ENCODE measurements at places on chromosomes 3 and 15. TPM values are rescaled to one million over a fixed set of nuclear protein-coding genes. Genes with fewer than 3 reads are reported as not detected.

- DNase-seq = no peak
Observed at GRCh38 chr15:43877371-43877770, 50.6 kb downstream of the WDR76 start.

DUOXA2 gene
- not detected for total RNA-seq

- DNase-seq = no peak
Observed at GRCh38 chr3:118468801-118469200, 565.8 kb downstream of the IGSF11 start.

DNA sequence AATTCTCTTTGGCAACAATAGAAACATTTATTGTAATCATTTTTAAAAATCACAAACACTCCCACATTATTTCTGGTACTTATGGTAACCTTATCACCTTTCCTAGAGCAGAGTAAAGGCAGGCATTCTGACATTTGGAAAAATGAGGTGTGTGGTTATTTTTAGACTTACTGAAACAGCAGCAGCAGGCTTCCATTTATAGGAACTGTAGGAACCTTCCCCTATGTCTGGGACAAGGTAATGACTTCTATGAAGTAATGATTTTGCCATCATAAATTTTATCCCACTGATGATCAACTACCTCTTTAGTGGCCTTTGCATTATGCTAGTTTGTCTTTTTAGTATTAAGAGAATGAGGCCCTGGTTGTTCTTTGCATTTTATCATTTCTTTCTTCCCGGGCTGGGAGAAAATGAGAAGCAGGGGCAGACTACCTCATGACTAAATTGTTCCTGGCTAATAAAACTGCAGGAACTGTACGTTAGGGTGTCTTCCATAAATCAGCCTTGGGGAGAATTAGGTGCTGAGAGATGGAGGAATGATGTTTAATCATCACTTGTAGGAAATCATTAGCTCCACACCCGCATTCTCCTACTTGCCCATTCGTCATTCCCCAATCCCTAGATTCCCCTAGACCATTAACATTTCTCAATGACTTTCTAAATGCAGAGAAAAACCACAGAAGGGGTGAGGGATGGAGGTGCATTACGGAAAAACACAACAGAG lies 680.3 kb downstream of the AGBL1 start:
- no peak for DNase-seq

- DNase-seq = peak; percentile 84
Observed at GRCh38 chr3:49869525-49870126, at the start of gene CAMKV. Gene CAMKV, minus strand, starts transcription at chr3:49869906. Its CDS starts 7,518 bp downstream, at chr3:49862388.

GRCh38 chr15:57720867-57721266 lies 14.4 kb downstream of the POLR2M start:
- no peak for DNase-seq

SCG5 gene
- 16.9 TPM for total RNA-seq

DNA sequence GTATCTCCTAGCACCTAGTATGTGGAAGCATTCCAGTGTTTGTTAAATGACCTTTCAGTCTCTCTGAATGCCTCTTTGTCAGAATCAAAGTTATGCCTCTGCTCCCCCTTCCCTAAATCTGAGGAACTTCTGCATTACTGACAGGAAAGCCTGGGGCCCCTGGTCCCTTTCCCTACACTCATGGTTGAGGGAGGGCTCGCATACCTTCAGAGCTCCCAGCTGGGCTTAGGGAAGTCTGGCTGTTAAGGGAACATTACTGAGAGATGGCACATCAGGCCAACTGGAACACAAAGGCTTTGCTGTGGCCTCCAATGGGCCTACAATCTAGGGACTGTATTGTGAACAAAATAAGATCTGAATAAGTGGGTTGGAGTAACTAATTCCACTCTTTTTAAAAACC lies 10.3 kb downstream of the PKM start:
- DNase-seq = no peak

SCG3 gene
- 42.4 TPM for total RNA-seq

GRCh38 chr15:41482110-41482877 lies 11.4 kb upstream of the ITPKA start:
- no peak for DNase-seq

GRCh38 chr3:159813822-159814531 lies 174.7 kb upstream of the IL12A start:
- no peak for DNase-seq

- DNase-seq = no peak
Observed at GRCh38 chr3:184566441-184567414, 5.1 kb downstream of the EPHB3 start.

- no peak for DNase-seq
Observed at GRCh38 chr3:99659951-99660350, 21.6 kb downstream of the COL8A1 start.

- no peak for DNase-seq
Observed at GRCh38 chr3:73136941-73137340, 75.5 kb downstream of the EBLN2 start.

GRCh38 chr3:116815831-116816588 lies 106.4 kb downstream of the TUSC7 start:
- no peak for DNase-seq

SLC12A1 gene
- 1.0 TPM for total RNA-seq

GRCh38 chr3:139132976-139133375 lies 88.3 kb upstream of the PRR23C start:
- DNase-seq = no peak

DNA sequence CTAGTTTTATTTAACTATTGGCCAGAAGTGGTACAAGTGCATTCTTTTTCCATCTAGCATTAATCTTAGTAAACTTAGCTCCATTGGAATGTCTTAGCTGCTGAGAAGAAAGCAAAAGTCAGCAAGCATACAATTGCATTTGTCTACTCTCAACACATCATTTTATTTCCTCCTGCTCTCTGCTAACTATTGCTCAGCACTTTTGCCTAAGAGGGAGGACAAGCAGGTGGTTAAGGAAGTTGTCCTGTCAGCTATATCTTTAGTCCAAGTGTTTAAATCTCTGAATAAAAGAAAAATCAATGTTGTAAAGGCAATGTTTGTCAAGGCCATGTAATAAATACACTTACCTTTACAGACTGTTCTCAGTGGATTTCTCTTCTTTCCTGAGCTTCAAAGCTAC lies 51.0 kb downstream of the FHIT start:
- no peak for DNase-seq

- no peak for DNase-seq
Observed at GRCh38 chr3:144622845-144623244, 651.2 kb downstream of the DIPK2A start.

SEMA3F gene
- 39.6 TPM for total RNA-seq

- no peak for DNase-seq
Observed at GRCh38 chr3:135226057-135226456, 431.0 kb downstream of the EPHB1 start.

GRCh38 chr3:111303760-111304159 lies 232.1 kb downstream of the NECTIN3 start:
- no peak for DNase-seq

GRCh38 chr3:2655229-2655701 lies 454.9 kb downstream of the IL5RA start:
- no peak for DNase-seq

ARHGAP31 gene
- total RNA-seq = 4.9 TPM

IDH3A gene
- 36.8 TPM for total RNA-seq

GRCh38 chr3:67808906-67809305 lies 154.5 kb upstream of the SUCLG2 start:
- DNase-seq = no peak

GRCh38 chr15:71154607-71155200 lies 39.4 kb downstream of the THSD4 start:
- no peak for DNase-seq

EOMES gene
- 0.47 TPM for total RNA-seq

- no peak for DNase-seq
Observed at GRCh38 chr3:32105291-32106131, 909 bp upstream of the GPD1L start.

SNURF gene
- 76.5 TPM for total RNA-seq

RYR3 gene
- total RNA-seq = 3.4 TPM

DNA sequence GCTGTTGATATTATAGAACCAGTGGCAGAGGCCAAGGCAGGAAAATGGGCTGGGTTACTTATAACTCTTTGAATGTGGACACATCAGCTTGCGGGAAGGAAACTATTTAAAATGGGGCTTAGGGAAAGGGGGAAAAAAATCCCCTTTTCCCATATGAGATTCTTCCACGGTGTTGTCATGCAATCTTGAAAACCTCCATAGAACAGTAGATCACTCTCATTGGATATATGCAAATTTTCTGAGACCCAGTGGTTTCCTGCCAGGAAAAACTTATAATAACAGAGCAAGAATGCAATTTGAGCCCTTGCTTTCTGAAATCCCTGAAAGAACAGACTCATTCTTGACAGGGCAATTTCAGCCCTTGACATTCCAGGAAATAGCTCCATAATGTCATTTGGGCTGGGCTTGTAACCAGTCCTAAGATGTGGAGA lies 31.1 kb downstream of the TMEM212 start:
- DNase-seq = peak; percentile 23

UBE2E2 gene
- 52.7 TPM for total RNA-seq

HOMER2 gene
- 26.2 TPM for total RNA-seq

- DNase-seq = no peak
Observed at GRCh38 chr15:75739791-75740190, 27.1 kb upstream of the CSPG4 start.

GRCh38 chr3:57793737-57794187 lies 37.7 kb downstream of the SLMAP start:
- DNase-seq = no peak
